ENCODE measurements at places on chromosomes 2 and 18. TPM values are rescaled to one million over a fixed set of nuclear protein-coding genes. Genes with fewer than 3 reads are reported as not detected.

MYOM1 gene
- polyA plus RNA-seq: 0.08 TPM

GRCh38 chr2:2560374-2561015, 229.4 kb upstream of the MYT1L start:
- no peak overlapping the region for H3K4me3 ChIP-seq
- no peaks in the 10 kb centered on the region for H3K36me3 ChIP-seq
- no peak overlapping the region for H3K27ac ChIP-seq
- H3K27me3 ChIP-seq: no peaks in the 10 kb centered on the region

PARD3B gene
- 0.87 TPM for polyA plus RNA-seq

GRCh38 chr2:9914384-9915065, 37.0 kb upstream of the GRHL1 start:
- peaks cover 14% of the 10 kb centered on the region for H3K4me1 ChIP-seq
- no peak for DNase-seq
- H3K36me3 ChIP-seq: peaks cover 77% of the 10 kb centered on the region
- H3K27ac ChIP-seq: no peak overlapping the region
- no peak overlapping the region for H3K4me3 ChIP-seq
- no peaks in the 10 kb centered on the region for H3K27me3 ChIP-seq

DNA sequence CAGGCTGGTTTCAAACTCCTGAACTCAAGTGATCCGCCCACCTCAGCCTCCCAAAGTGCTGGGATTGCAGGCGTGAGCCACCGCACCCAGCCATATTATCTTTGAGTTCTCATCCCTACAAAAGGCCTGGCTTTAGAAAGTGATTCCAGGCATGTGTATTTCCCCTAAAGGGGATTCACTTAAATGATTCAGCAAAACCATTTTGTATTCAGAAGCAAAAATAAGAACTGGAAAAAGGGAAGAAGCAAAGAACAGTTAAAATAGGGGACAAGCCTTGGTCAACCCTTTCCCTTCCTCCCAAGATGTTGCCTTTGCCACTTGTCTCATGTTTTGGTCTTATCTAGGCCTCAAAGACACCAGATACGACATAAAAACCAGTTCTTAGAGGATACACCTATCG, 10.5 kb downstream of the TM4SF20 start:
- no peak overlapping the region for H3K27ac ChIP-seq
- H3K4me1 ChIP-seq: peaks cover 46% of the 10 kb centered on the region
- H3K4me3 ChIP-seq: no peak overlapping the region
- no peak for DNase-seq
- no peaks in the 10 kb centered on the region for H3K27me3 ChIP-seq

RIT2 gene
- polyA plus RNA-seq: 0.06 TPM

DNA sequence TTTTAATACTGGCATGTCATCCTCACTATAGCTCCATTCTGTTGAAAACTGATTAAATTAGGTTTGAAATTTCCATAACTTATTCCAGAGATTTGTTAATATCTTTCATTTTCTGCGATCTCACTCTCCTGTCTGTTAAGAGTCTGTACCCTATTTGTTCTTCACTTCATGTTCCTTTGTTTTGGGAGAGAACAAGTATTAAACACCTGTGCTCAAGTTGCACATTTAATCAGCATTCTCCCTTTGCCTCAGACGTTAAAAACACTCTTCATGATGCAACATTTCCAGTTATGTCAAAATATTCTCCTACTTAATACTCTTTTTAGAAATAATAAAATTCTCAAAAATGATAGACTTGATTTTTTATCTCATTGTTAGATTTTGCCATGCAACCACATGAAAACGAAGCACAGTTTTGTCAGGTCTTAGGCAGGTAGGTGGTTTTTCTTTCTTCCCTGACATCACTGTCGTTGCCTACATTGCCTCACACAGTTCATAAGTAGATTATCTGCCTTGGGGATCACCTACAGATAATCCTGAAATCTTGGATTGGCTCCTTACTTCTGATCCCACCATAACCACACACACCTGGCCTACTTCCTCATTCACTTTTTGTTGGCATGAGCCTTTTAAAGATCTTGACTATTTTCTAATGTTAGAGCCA, 109.9 kb downstream of the GAREM1 start:
- no peaks in the 10 kb centered on the region for H3K36me3 ChIP-seq
- no peak for DNase-seq
- no peak overlapping the region for H3K4me3 ChIP-seq
- H3K27me3 ChIP-seq: no peaks in the 10 kb centered on the region

- H3K4me3 ChIP-seq: no peak overlapping the region
- H3K36me3 ChIP-seq: no peaks in the 10 kb centered on the region
- H3K27ac ChIP-seq: no peak overlapping the region
- peaks cover 12% of the 10 kb centered on the region for H3K4me1 ChIP-seq
- no peaks in the 10 kb centered on the region for H3K27me3 ChIP-seq
Observed at GRCh38 chr2:217610401-217610814, 392.4 kb downstream of the TNS1 start.

DNA sequence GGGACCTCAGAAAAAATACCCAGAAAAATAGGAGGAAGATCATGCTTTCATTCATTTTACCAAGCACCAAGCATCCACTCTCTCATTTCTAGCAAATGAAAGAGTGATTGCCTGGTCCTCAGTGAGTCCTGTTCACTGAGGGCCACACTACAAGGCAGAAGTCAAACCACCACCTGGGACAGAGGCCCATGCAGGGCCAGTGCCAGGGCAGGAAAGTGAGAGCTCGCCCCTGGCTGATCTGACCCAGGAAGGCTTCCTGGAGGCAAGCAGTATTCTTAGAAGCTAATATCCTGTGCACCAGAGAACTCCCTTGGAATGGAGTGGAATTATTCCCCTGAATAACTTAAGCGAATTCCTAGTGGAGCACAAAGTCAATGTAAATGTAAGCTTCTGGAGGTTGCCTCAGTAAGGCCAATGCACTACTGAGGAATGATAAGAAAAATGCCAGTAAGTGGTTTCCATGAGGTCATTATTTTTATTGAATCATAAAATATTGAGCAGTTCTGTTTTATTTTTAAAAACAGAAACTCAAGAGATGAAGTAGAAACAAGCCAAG, 191.6 kb upstream of the ID2 start:
- H3K4me3 ChIP-seq: no peak overlapping the region
- no peaks in the 10 kb centered on the region for H3K27me3 ChIP-seq
- H3K27ac ChIP-seq: no peak overlapping the region
- DNase-seq: no peak
- peaks cover 10% of the 10 kb centered on the region for H3K4me1 ChIP-seq

DNA sequence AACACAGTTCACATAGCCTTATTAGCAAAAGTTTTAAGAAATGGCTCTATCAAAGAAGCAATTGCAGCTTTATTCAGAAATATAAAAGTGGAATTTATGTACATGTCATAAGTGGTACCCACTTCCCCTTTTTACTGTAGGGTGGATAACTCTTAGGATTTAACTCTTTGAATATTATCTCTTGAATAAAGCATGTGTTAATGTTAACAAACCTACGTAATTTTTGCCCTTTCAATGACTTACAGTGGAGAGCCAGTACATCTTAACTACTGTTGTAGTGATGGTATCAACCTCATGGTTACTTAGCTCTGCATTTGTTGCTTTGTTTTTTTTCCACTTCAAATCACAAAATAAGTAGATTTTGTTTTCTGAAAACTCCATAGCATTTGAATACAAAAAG, 8.8 kb downstream of the NABP1 start:
- H3K36me3 ChIP-seq: peaks cover 70% of the 10 kb centered on the region
- H3K4me3 ChIP-seq: no peak overlapping the region
- no peak overlapping the region for H3K27ac ChIP-seq
- no peaks in the 10 kb centered on the region for H3K27me3 ChIP-seq
- DNase-seq: no peak

GRCh38 chr2:128405467-128405900, 86.8 kb upstream of the HS6ST1 start:
- H3K4me1 ChIP-seq: no peaks in the 10 kb centered on the region
- no peak overlapping the region for H3K4me3 ChIP-seq
- H3K36me3 ChIP-seq: no peaks in the 10 kb centered on the region
- DNase-seq: no peak

DNA sequence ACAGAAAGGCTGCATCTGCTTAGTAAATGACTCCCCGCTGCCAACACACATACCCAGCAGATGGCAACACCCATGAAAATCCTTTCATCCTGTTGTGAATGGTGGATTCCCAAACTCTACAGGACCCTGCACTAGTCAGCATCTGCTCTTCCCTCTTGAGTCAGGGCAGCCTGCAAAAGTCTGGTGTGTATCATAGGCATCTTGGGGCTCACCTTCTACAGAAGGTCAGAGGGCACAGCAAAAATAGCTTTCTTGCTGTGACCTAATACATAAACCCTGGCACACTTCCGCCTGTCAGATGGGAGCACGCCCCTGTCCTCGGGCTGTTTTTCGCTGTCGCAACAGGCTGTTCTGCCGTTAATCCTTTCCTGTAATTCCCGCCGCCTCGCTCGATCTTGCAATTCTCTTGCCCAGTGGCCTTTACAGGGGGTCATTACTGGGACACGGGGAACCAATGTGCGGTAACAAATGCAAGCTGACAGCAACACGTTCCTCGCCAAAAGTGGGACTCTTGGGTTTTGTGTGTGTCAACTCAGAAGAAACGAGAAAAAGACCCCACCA, 19.9 kb upstream of the SCYGR1 start:
- no peaks in the 10 kb centered on the region for H3K36me3 ChIP-seq
- peak overlapping the region; percentile 96 for H3K27ac ChIP-seq
- H3K27me3 ChIP-seq: no peaks in the 10 kb centered on the region
- no peak overlapping the region for H3K4me3 ChIP-seq
- no peak for DNase-seq

CXCR2 gene
- polyA plus RNA-seq: not detected

LONRF2 gene
- 2.4 TPM for polyA plus RNA-seq

- H3K27ac ChIP-seq: peak overlapping the region; percentile 58
- H3K36me3 ChIP-seq: peaks cover 76% of the 10 kb centered on the region
- H3K4me3 ChIP-seq: no peak overlapping the region
- peaks cover 28% of the 10 kb centered on the region for H3K4me1 ChIP-seq
- no peak for DNase-seq
- H3K27me3 ChIP-seq: no peaks in the 10 kb centered on the region
Observed at GRCh38 chr2:3433339-3433699, 53.8 kb downstream of the TRAPPC12 start.

DNA sequence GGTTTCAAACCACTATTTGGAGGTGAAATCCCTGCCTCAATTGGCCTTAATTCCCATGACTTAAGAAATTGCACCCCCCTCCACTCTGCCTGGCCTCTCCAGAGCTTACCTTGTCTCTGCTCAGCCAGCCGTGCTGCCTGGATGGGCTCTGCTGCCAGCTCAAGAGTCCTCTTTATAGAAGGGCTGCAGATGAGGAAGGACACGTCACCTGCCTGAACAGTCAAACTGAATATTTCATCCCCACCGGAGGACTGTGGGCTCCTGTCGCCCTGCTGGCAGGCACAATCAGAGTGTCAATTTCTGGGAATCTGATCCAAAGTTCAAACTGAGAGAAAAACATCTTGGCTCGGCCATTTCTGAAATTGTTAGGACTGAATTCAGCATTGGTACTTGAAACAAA, at the start of gene OTOS:
OTOS (minus strand) TSS at position 148 of the 400 bp plus-strand sequence. CDS start 332 bp downstream, outside the sequence.
- H3K27ac ChIP-seq: no peak within 1 kb of the TSS
- H3K4me3 ChIP-seq: no peak within 1 kb of the TSS
- H3K4me1 ChIP-seq: no peaks in the 10 kb centered on the region
- H3K27me3 ChIP-seq: no peaks in the 10 kb centered on the region
- H3K36me3 ChIP-seq: no peaks in the 10 kb centered on the region

DNA sequence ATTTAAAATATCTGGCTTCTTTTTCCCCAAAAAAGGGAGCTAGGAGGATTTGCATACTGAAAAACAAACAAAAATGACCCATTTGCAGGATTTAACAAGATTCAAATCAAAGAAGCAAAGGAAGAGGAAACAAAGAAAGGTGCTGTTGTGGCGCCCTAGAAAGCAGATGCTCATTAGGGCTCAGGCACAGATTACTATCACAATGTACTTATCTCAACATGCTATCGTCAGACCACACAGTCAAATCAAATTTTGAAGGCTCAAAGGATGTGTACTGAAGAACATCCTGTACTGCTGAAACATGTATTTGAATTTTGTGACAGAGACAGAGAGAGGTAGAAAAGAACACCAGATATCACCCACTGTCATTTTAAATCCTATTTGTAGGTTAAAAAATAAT, 10.9 kb downstream of the RBMS1 start:
- peak; percentile 60 for DNase-seq
- H3K4me3 ChIP-seq: no peak overlapping the region
- peak overlapping the region; percentile 24 for H3K27ac ChIP-seq
- peaks cover 46% of the 10 kb centered on the region for H3K4me1 ChIP-seq
